ENCODE measurements at places on chromosomes 3 and 15. TPM values are rescaled to one million over a fixed set of nuclear protein-coding genes. Genes with fewer than 3 reads are reported as not detected.

- H3K4me1 ChIP-seq: peaks cover 5% of the 10 kb centered on the region
- DNase-seq: no peak
- no peak overlapping the region for H3K27ac ChIP-seq
Measured at GRCh38 chr15:42046597-42046996, 25.8 kb upstream of the PLA2G4E start.

DNA sequence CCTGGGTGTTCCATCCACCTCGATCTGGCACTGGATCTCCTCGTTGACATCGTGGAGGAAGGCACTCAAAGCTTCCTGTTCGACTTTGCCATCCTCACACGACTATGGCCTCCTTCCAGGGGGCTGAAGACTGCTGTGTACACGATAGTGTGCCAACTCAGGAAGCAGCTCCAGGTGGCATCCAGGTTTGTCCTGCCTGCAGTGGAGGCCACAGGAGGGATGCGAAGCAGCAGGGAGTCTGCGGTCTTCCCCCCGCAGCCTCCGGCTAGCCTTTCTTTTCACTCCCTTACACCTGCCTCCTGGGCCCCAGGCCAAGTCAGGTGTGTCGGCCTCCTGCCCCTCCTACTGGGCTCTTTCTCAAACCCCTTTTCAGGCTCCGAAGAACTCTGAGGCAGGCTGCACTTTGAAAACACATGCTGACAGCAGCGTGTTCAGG lies 32.2 kb downstream of the SYNM start:
- H3K36me3 ChIP-seq: no peaks in the 10 kb centered on the region
- H3K4me1 ChIP-seq: peaks cover 10% of the 10 kb centered on the region
- no peak for DNase-seq
- no peak overlapping the region for H3K4me3 ChIP-seq

DNA sequence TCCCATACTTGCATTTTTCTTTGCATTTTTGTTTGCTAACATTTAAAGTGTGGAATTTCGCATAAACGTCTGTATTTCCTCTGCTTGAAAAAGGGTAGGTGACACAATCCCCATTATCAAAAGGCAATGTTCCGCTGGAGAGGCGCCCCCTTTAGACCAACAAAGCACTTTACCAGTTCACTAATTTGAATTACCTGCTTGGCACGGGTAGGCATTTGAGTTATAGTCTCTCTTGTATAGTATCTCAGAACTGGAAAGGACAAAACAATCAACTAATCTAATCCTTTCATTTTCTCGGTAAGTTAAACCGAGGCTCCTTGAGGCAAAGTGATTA lies 775 bp upstream of the CCDC39 start:
- H3K36me3 ChIP-seq: no peaks in the 10 kb centered on the region
- no peak overlapping the region for H3K27ac ChIP-seq
- DNase-seq: no peak
- peaks cover 15% of the 10 kb centered on the region for H3K4me1 ChIP-seq
- peak overlapping the region; percentile 97 for H3K4me3 ChIP-seq
- peaks cover 47% of the 10 kb centered on the region for H3K27me3 ChIP-seq

- H3K4me1 ChIP-seq: no peaks in the 10 kb centered on the region
- H3K27ac ChIP-seq: no peak overlapping the region
- peaks cover 5% of the 10 kb centered on the region for H3K36me3 ChIP-seq
Measured at GRCh38 chr3:153658136-153658535, 463.1 kb upstream of the ARHGEF26 start.

DNA sequence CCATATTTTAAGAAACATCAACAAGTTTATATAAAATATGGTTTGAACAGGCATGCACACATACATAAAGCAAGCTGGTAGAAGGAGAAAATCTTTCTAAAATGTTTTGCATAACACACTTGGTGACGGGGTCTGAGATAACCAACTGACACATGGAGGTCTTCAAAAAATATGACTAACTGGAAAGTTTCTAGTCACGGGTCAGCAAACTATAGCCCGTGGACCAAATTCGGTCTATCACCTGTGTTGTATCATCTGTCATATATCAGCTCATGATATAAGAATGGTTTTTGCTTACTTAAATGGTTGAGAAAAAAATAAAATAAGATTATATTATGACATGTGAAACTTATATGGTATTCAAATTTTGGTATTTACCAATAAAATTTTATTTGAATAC lies 465.1 kb downstream of the FOXP1 start:
- H3K27me3 ChIP-seq: no peaks in the 10 kb centered on the region
- H3K4me3 ChIP-seq: no peak overlapping the region
- no peak overlapping the region for H3K27ac ChIP-seq
- H3K4me1 ChIP-seq: peaks cover 94% of the 10 kb centered on the region

DNA sequence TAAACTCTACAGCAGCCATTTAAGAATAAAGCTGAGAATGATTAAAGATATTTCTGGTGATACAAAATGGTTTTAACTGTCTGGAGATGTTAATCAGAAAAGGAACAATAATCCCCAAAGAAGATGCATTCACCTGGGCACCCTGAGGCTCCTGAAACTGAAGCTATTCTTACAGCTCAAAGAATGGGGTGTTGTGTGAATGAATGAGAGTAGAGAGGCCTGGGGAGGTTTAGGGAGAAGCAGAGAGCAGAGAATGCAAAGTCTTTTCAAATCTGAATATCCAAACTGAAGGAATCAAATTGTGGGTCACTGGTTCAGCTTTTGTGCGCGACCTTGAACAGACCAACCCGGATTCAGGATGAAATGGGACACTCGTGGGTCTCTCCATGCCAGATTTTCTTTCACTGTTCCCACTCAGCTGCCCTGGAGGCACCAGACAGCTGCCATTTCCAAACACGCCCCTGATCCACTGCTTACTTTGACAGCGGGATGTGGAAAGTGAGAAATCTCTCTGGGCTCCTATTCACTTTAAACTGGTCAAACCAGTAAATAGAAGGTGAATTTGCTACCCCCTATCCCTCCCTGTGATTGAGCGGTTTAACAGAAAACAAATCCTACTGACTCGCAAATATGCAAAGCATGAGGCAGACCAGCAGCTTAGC lies 485.5 kb upstream of the THBS1 start:
- H3K27me3 ChIP-seq: peaks cover 8% of the 10 kb centered on the region
- H3K4me3 ChIP-seq: no peak overlapping the region

GRCh38 chr3:50515565-50516439 lies 12.4 kb upstream of the CACNA2D2 start:
- H3K4me3 ChIP-seq: no peak overlapping the region
- H3K4me1 ChIP-seq: peaks cover 12% of the 10 kb centered on the region
- H3K36me3 ChIP-seq: no peaks in the 10 kb centered on the region

GRCh38 chr3:11287404-11287803 lies 15.2 kb downstream of the ATG7 start:
- peaks cover 13% of the 10 kb centered on the region for H3K36me3 ChIP-seq
- no peak overlapping the region for H3K27ac ChIP-seq
- no peak for DNase-seq
- no peak overlapping the region for H3K4me3 ChIP-seq
- H3K27me3 ChIP-seq: no peaks in the 10 kb centered on the region

GRCh38 chr3:68974711-68975110 lies 38.8 kb downstream of the EOGT start:
- peaks cover 6% of the 10 kb centered on the region for H3K27me3 ChIP-seq
- no peak overlapping the region for H3K27ac ChIP-seq
- no peak for DNase-seq
- H3K36me3 ChIP-seq: peaks cover 3% of the 10 kb centered on the region

- DNase-seq: no peak
- H3K27me3 ChIP-seq: no peaks in the 10 kb centered on the region
- no peaks in the 10 kb centered on the region for H3K4me1 ChIP-seq
- H3K27ac ChIP-seq: no peak overlapping the region
Measured at GRCh38 chr3:120202363-120202762, 82.7 kb downstream of the GPR156 start.

DNA sequence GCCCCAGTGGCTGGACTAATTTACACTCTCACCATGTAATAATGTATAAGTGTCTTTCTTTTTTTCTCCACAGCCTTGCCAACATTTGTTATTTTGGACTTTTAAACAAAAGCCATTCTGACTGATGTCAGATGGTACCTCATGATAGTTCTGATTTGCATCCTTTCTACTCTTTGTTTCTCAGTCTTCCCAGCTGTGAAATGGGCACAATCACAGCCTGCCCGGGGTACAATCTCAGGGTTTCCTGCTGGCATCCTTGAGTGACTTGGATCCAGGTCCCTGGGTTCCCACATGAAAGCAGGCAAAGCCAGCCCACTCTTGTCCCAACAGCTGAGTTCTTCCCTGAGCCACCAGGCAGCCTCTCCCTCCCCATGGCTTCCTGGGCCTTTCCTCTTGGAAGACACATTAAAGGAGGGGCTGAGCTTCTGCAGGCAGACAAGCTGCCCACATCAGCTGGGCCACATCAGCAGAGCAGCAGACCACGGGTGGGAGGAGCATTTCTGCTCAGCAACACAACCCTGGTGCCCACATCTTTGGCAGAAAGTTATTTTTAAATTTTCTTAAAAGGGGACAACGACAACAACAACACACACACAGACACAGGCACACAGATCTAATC lies 82.0 kb downstream of the MYLK start:
- H3K27me3 ChIP-seq: no peaks in the 10 kb centered on the region
- no peak overlapping the region for H3K4me3 ChIP-seq
- no peaks in the 10 kb centered on the region for H3K36me3 ChIP-seq
- DNase-seq: no peak

DNA sequence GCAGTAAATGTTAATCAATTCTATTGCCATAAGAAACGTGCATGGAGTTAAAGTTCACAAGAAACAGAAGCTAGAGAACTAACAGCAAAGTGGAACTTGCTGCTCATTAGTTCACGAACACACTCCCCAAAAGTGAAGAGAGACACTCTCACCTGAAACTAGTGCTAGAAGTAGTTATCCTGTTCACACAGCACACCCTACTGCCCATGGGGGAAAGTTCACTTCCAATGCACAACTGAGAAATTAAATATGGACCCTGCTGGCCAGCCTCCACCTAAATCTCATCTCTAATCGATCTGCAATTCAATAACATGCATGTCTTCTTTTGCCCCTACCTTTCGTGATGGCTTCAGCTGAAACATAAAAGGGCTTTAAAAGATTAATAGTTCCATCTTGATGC lies 39.4 kb upstream of the FRMD4B start:
- DNase-seq: peak; percentile 32
- H3K4me3 ChIP-seq: no peak overlapping the region
- H3K27ac ChIP-seq: no peak overlapping the region
- peaks cover 11% of the 10 kb centered on the region for H3K27me3 ChIP-seq
- H3K36me3 ChIP-seq: no peaks in the 10 kb centered on the region

- no peaks in the 10 kb centered on the region for H3K36me3 ChIP-seq
- peak; percentile 71 for DNase-seq
- H3K27me3 ChIP-seq: no peaks in the 10 kb centered on the region
- H3K4me1 ChIP-seq: peaks cover 8% of the 10 kb centered on the region
- no peak overlapping the region for H3K4me3 ChIP-seq
Measured at GRCh38 chr3:53134631-53135232, 4.5 kb upstream of the RFT1 start.

DNA sequence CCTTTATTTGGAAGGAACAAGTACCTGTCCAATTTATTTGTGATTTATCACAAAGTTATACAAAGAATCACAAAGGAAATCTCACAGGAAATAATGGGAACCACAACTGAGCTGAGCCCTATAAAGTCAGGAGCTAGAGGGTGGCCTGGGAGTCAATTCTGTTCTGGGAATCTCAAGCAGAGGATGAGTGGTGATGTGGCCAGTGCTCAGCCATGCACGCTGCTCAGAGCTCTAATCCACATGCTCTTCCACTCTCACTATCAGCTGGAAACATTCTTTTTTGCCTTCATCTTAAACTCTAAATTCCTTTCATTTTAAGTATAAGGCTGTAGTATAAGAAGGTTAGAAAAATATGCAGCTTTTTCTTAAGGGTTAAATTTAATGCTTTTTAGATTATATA lies 36.6 kb downstream of the UACA start:
- no peak overlapping the region for H3K27ac ChIP-seq
- DNase-seq: no peak
- no peaks in the 10 kb centered on the region for H3K36me3 ChIP-seq
- no peaks in the 10 kb centered on the region for H3K4me1 ChIP-seq
- H3K27me3 ChIP-seq: peaks cover 12% of the 10 kb centered on the region

GRCh38 chr3:160796813-160797164 lies 40.8 kb downstream of the PPM1L start:
- no peak overlapping the region for H3K27ac ChIP-seq
- H3K27me3 ChIP-seq: peaks cover 9% of the 10 kb centered on the region
- no peak for DNase-seq
- H3K36me3 ChIP-seq: peaks cover 2% of the 10 kb centered on the region
- H3K4me3 ChIP-seq: no peak overlapping the region

DNA sequence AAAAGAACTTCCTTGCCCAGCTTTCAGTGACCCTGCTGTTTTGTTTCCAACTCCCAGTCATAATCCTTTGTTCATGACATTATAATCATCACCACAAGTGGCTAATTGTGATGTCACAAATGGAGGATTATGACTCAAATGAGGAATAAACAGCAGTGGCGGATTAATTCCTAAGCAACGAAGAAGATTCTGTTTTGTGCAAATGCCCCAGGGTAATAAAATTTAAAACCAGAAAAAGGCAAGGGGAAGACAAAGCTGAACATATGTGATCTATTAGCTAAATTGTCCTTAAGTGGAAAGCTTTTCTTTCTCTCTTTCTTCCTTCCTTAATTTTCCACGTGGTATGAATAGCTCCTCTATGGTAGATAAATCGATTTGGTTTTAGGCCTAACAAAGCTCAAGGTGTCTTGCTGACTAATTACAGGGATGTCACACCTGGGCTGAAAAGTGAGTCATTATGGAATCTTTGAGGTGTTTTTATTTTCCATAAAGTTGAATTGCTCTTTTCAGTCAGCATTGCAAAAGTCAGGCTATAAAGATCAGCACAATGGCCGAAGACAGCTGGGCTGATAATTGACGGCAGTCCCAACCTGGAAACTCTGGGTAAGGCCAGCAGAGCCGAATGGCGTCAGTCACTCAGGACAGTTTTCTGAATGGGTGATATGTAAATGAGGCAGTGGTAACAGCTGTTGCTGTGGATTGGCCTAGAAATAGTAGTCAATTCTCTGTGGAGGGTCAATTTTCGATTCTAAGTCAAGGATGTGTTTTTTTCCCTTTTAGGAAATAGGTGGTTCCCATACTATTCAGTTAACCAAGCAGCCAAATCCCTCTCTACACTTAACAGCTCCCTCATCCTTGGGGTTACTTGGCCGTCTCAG lies 121.5 kb downstream of the PTPRG start:
- no peaks in the 10 kb centered on the region for H3K4me1 ChIP-seq
- no peak overlapping the region for H3K27ac ChIP-seq
- no peaks in the 10 kb centered on the region for H3K36me3 ChIP-seq
- H3K4me3 ChIP-seq: no peak overlapping the region

GRCh38 chr3:165897137-165897536 lies 59.9 kb upstream of the BCHE start:
- no peaks in the 10 kb centered on the region for H3K27me3 ChIP-seq
- no peaks in the 10 kb centered on the region for H3K4me1 ChIP-seq
- no peaks in the 10 kb centered on the region for H3K36me3 ChIP-seq
- no peak for DNase-seq
- H3K27ac ChIP-seq: no peak overlapping the region

The ASB14 gene
- not detected for total RNA-seq

The CYP8B1 gene
- not detected for total RNA-seq

The A4GNT gene
- not detected for total RNA-seq

The DNAH12 gene
- 0.21 TPM for total RNA-seq

The SLC28A1 gene
- total RNA-seq: not detected

The KIF23 gene
- total RNA-seq: 51.5 TPM

The MASP1 gene
- not detected for total RNA-seq

The TERC gene
- 5.6 TPM for total RNA-seq

The GRM2 gene
- 0.48 TPM for total RNA-seq

The ONECUT1 gene
- not detected for total RNA-seq

The OCA2 gene
- 0.14 TPM for total RNA-seq

The FAM219B gene
- 88.3 TPM for total RNA-seq

The CA12 gene
- 2.4 TPM for total RNA-seq

The KATNBL1 gene
- total RNA-seq: 39.2 TPM

The SCN11A gene
- total RNA-seq: 0.44 TPM

The GHSR gene
- total RNA-seq: not detected

The P2RY14 gene
- 0.51 TPM for total RNA-seq

The WNT7A gene
- not detected for total RNA-seq

The GRK7 gene
- not detected for total RNA-seq

All from activated T-cell treated with anti-CD3 and anti-CD28 coated beads, Interleukin-2, amount 50 U/mL, for 72 hours (primary cell).